Anterior cingulate cortex (tissue), 58 donors: ENCODE measurements at places on chromosomes 16 and 17.

GRCh38 chr16:46658925-46659324 lies 30.1 kb downstream of the VPS35 start:
- no peak for DNase-seq

GRCh38 chr16:82544378-82545160 lies 82.2 kb upstream of the CDH13 start:
- no peak for DNase-seq

DNA sequence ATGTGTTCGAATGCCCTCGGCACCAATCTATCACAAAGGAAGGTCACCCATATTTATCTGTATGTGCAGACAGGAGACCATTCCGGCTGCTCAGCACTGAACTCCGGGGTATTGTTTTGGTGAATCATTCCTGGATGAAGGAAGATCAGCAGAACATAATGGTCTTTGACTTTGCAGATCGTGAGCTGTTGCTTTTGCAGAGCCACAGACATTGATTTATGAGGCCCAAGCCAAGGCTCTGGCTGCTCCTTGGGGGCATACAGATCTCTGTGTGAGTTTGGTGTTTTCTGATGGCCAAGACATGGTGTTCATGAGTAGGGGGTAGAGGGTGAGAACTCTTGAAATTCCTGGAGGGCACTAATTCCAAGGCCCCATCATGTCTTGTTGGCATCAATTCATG lies 458.8 kb upstream of the HSBP1 start:
- no peak for DNase-seq

- DNase-seq = no peak
These were observed 115.6 kb upstream of the HSBP1 start for GRCh38 chr16:83692224-83692623.

DNA sequence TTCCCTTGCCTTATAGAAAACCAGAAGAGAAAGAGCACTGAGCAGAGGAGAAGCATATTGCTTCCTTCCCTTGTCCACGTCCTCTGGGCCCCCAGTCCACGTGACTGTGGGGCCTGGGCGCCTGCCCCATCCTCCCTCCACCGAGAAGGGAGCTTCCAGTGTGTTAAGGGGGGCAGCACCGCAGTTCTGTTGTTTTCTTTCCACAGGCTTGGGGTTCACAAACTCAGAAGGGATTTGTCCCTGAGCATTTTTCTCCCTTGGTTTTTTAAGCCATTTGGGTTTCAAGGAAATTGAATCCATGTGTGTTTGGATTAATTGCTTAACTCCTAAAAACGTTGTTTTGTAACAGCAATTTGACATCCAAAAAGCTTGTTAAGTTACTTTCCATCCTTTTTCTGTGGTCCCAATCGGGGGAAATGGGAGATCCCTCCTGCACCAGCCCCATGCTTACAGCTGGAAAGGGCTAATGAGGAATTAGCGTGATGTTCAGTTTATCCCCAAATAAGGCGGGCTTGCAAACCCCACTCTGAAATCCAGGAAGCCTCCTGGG lies 347.5 kb upstream of the TNRC6C start:
- no peak for DNase-seq

GRCh38 chr17:14744761-14745473 lies 444.0 kb downstream of the HS3ST3B1 start:
- no peak for DNase-seq

DNA sequence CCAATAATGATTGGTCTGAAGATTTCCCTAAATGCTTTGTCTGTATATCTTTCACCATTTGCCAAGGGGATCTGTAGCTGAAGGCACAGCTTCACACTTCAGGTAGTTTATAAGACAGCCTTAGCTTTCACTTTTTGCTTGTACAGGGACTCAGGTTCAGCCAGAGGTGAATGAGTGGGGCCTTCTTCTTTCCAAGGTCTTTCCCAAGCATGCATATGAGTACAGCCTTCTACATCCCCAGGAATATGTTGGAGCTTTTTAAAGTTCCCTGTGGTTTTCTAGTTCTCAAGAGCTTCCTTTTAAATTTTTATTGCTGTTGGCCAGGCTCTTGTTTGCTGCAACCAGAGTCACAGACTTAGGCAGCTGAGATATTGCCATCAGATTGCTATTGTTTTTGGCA lies 17.9 kb upstream of the SPDYE4 start:
- no peak for DNase-seq

GRCh38 chr16:13594823-13595222 lies 325.1 kb upstream of the ERCC4 start:
- DNase-seq = no peak

DNA sequence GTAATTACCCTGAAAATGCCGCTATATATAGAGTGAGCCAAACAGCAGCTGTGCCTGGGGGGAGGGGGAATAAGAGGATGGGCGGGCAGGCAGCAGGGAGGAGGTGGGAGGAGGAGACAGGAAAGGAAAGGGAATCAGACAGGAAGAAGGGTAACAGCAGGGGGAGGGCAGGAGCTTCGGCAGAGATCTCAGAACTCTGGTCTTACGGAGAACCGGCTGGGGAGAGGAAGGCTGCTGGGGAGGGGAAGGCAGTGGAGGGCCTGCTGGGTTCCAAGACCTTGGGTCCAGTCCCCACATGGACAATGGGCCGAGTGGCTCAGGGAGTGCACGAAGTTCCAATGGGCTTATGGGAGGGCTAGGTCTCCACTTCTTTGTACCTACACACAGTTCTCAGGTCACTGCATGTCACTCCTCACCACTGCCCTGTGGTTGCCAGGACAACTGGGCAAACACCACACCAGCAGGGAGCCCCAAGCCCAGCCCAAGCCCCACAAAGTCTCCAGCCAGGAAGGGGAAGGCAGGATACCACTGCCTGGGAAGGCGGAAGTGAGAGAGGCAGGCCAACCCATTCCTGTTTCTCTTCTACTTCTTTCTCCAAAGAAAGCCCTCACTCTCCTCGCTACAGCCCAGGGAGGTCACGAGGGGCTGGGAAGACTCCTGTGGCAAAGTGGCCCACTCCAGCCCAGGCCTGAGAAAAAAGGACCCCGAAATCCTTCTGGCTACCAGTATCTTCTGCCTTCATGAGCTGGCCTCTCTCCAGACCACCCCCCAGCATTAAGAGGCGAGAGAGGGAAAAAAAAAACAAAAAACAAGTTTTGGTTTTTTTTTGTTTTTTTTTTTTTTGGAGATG lies 25.3 kb downstream of the G6PC3 start:
- peak; percentile 65 for DNase-seq

GRCh38 chr16:26386096-26386495 lies 680.6 kb upstream of the C16orf82 start:
- no peak for DNase-seq

GRCh38 chr17:69111794-69112193 lies 29.9 kb downstream of the ABCA6 start:
- DNase-seq = no peak

DNA sequence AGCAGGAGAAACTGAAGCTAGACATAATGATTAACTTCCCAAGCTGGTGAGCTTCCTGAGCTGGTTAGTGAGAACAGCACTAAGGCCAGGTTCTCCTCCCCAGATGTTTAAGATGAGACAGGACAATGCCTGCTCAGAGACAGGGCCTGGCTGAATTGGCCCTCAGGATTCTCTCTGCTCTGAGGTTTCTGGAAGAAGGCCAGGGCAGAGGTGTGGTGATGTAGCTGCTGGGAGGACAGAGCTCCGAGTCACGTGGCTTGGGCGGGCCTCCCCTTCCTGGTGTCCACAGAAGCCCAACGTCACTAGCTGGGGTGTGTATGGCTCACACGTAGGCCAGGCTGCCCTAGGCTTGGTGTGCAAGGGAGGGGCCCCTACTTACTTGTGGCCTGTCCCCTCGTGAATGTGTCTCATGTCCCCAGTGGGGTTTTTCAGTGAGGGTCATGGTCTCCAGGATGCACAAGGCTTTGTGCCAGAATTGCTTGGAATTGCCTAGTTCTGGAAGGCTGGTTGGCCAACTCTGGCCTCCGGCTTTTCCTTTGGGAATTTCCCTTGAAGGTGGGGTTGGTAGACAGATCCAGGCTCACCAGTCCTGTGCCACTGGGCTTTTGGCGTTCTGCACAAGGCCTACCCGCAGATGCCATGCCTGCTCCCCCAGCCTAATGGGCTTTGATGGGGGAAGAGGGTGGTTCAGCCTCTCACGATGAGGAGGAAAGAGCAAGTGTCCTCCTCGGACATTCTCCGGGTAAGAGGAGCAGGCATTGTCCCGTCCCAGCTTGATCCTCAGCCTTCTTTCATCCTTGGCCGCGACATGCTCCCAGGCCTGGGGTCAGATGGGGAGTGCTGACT lies 3.4 kb downstream of the NOD2 start:
- no peak for DNase-seq

GRCh38 chr17:43475494-43476089 lies 8.2 kb upstream of the DHX8 start:
- no peak for DNase-seq

- no peak for DNase-seq
These were observed 6.7 kb upstream of the MT4 start for GRCh38 chr16:56558024-56558747.

GRCh38 chr16:52572656-52573055 lies 25.7 kb upstream of the TOX3 start:
- no peak for DNase-seq

- DNase-seq = no peak
These were observed 692 bp downstream of the PRR15L start for GRCh38 chr17:47956791-47957590.

DNA sequence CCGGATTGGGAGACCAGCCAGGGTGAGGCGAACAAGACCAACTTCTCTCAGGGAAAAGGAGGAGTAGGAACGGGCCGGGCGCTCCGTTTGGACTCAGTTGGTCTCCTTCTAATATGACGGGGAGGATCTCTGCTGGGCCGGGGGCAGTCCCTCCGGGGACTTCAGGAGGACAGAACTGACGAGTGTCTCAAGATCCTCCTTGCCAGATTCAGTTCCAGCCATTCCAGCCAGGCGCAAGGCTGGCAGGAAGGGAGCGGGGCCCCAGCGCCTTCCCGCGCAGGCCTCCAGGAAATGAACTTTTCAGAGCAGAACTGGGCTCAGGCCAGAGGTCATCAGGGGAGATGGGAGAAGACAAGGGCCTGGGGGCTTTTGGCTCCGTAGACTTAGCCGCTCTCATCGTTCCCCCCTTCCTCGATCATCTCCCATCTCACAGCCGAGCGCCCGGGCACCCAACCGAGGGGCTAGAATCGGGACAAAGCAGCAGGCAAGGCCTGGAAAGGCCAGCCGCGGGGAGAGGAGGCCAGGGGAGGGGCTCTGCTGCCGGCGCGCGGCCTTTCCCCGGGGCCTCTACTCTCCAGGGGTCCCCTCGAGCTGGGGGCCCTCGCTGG lies 1.6 kb downstream of the ZNF423 start:
- DNase-seq = no peak

DNA sequence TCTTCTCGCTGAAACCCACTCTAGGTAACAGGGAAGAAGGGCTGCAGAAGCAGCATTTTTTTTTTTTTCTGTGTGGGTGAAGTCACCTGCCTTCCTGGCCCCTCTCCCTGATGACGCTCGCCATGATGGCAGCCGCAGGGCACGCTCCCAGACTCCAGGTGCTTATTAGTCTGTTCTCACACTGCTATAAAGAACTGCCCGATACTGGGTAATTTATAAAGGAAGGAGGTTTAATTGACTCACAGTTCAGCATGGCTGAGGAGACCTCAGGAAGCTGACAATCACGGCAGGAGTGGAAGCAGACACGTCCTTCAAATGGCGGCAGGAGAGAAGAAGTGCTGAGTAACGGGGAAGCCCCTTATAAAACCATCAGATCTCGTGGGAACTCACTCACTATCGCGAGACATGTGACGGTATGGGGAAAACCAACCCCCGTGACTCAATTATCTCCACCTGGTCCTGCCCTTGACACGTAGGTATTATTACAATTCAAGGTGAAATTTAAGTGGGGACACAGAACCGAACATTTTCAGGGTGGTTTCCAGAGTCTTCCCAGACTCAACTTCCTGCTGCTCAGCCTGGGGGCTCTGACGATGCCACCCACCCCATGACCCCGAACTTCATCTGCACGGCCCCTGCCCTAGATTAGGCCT lies 34.9 kb upstream of the NLRP1 start:
- no peak for DNase-seq

GRCh38 chr17:17748179-17748578 lies 66.9 kb downstream of the RAI1 start:
- no peak for DNase-seq

GRCh38 chr17:43857957-43858600 lies 11.1 kb downstream of the CD300LG start:
- no peak for DNase-seq

DNA sequence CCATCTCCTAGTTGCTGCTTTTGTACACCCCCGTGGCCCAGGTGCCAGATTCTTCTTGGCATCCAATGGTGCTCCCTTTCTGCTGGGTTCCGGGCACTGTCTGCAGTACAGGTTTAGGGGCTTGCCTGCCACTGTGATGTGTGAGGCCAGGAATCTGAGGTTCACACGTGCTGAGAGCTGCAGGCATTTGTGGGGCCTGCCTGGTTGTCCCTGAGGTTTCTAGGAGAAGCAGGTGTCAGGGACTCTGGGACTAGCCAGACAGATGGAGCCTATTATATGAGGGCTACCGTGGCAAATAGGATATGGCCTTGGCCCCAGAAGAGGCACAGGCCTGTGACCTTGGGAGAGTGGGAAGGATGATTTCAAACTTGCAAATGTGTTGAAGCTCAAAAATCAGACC lies 29.3 kb downstream of the NDEL1 start:
- no peak for DNase-seq

- peak; percentile 46 for DNase-seq
These were observed 11.9 kb downstream of the PIEZO1 start for GRCh38 chr16:88772871-88773811.

DNA sequence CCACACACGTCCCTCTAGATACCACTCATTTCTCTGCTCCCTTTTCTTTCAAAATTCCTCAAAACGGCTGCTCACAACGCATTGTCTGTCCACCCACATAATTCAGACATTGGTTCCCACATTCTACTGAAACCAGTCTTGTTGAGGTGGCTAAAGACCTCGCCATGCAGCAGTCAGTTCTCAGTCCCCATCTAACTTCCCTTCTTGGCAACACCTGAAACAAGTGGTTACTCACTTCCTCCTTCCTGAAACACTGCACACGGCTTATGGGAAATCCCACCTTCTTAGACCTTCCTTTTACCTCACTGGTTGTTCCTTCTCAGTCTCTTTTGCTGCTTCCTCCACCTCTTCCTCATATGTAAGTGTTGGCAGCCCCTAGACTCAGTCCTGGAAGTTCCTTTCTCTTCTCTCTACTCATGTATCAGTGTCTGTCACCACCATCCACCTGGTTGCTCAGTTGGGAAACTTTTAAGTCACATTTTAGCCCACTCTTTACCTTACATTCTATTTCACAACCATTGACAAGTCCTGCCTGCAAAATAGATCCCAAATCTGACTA lies 277.1 kb downstream of the CEP112 start:
- DNase-seq = no peak

DNA sequence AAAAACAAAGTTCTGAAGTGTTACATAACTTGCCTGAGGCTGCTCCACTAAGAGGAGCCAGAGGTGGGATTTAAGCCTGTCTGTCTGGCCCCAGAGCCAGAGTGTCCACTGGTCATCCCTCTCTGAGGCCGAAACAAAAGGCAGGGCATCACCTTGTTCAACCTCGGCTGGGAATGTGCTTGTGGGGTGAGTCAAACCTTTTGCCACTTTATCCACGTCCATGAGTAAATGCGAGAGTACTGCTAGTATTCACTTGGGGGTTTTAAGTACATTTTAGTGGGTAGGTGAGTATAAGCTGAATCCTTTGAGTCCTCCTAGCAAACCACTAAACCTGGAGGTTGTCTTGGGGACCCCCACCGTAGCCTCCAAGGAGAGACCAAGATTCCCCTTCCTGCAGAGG lies 103.5 kb downstream of the STX8 start:
- no peak for DNase-seq
